NCI-H526 (cell line): ENCODE measurements at places on chromosomes 6 and 20.

DNA sequence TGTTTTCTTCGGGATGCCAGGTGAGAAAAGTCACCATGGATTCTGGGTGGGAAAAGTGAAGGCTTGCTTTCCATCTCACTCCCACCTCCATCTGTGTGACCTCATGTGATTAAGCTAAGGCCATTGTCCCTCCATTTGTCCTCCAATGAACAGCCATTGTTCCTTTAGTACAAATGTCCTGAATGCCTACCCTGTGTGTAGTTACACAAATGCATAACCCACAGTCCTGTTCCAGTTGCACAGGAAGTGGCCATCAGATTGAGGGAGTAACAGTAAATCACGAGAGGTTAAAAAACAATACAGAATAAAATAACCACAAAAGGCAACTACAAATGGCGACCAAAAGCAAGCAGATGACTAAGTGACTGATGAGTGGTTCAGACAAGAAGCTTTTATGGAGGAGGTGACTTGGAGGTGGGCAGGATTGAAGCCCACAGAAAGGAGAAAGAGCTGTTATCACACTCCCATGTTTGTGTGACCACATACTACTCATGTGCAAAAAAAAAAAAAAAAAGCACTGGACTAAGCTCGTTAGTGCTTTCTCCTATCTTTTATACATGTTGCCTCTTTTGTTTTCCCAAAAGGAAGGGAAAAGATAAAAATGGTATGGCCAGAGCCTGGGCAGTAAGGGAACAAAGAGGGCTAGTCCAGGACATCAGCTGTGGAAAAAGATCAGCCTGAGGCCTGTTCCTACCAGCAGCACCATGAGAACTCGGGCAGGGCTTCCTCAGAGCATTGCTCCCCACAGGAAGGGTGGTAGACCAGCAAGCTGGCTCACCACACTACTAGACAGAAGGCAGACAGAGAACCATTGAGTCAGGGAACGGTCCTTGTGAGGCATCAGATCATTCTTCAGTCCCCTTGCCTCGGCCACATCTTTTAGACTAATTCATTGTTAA lies 111.0 kb downstream of the TFAP2A start:
- DNase-seq = no peak

DNA sequence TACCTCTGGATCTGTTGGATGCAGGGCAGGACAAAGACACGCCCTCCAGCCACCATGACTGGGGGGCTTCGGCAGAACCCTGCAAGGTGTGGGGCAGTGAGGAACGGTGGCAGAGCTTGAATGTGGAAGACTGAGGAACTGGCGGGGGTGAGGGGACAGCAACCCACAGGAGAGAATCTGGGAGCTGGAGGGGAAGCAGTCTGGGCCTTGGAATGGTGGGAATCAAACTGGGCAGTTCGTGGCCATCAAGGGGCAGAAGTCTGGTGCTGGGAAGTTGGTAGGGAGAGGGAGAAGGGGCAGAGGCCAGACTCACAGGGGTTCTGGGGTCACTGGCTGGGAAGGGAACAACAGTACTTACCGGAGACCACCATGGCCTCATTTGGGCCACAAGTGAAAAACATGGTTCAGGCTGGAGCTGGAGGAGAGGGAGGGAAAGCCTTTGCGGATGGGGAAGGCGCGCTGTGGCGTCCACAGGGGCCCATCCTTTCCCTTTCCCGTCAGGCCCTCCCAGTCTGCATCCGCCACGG lies 635 bp downstream of the FLOT1 start:
- no peak for DNase-seq

DNA sequence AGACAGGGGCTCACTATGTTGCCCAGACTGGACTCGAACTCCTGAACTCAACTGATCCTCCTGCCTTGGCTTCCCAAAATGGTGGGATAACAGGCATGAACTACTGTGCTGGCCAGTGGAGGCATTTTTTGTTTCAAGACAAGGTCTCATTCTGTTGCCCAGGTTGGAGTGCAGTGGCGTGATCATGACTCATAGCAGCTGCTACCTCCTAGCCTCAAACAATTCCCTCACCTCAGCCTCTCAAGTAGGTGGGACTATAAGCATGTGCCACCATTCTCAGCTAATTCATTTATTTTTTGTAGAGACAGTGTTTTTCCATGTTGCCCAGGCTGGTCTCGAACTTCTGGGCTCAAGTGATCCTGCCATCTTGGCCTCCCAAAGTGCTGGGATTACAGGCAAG lies 17.2 kb downstream of the ENPP3 start:
- DNase-seq = no peak

- no peak for DNase-seq
Measured at GRCh38 chr6:146803601-146804000, 204.8 kb downstream of the ADGB start.

DNA sequence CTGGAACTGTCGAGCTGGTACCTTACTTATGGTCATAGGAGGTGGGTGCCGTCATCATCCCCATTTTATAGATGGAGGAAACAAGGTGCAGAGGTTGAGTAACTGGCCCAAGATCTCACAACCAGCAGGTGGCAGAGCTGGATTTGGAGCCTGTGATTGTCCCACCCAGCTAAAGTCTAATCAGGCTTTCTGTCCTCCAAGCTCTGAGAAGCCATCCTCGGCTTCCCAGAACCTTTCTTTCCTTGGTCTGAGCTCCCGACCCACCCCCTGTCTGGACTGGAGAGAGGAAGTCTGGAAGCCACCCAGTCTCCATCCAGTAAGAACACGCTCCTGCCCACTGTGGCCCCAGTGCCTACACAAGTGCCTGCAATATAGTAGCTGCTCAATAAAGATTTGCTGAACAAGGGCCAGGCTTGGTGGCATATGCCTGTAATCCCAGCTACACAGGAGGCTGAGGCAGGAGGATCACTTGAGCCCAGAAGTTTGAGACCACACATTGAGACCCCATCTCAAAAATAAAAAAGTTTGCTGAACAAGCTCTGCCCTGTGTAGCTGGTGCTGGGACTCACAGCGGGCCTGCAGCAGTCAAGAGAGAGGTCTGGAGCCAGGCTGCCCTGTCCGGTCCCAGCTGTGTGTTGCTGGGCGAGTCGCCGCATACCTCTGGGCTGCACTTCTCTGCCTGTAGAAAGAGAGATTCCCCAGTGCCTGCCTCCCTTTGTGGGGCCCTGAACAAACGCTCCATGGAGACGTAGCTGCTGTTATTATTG lies 32.5 kb upstream of the DLGAP4 start:
- peak; percentile 28 for DNase-seq

- no peak for DNase-seq
Measured at GRCh38 chr6:87099472-87099871, 4.6 kb upstream of the CGA start.

- no peak for DNase-seq
Measured at GRCh38 chr20:18634501-18634900, 46.6 kb downstream of the DTD1 start.

DNA sequence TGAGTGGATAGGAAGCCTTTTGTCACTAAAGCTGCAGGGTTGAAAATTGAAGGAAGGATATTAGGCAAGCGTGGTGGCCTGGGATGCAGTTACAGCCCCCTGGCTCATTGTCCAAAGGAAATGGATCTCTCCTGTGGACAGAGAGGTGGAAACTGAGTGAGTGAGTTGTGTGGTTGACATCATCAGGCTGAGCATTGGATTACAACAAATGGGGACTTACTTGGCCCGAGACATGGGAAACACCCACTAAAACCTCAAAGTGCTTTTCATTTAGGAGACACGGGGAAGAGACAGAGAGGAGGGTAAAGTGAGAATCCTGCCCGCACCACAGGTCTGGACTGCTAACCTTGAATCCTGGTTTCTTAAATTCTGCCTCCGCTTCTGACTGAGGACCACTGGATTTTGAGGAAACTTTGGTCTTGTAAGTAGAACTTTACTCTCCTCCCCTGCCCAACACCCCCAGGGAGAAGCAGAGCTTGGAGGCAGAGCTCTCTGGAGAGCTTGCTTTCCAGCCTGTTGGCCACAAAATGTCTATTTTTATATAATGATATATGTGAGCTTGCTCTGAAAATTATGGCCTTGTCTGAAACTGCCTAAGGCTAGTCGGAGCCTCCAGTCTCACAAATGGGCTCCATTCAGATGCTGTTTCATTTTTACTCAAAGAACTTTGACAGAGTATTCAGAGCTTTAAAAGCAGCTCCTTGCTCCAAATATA lies at the start of gene PKIG:
Gene PKIG, plus strand, starts transcription at position 269 of the 715 bp plus-strand sequence. CDS start 31,978 bp downstream, outside the sequence.
- no peak for DNase-seq

DNA sequence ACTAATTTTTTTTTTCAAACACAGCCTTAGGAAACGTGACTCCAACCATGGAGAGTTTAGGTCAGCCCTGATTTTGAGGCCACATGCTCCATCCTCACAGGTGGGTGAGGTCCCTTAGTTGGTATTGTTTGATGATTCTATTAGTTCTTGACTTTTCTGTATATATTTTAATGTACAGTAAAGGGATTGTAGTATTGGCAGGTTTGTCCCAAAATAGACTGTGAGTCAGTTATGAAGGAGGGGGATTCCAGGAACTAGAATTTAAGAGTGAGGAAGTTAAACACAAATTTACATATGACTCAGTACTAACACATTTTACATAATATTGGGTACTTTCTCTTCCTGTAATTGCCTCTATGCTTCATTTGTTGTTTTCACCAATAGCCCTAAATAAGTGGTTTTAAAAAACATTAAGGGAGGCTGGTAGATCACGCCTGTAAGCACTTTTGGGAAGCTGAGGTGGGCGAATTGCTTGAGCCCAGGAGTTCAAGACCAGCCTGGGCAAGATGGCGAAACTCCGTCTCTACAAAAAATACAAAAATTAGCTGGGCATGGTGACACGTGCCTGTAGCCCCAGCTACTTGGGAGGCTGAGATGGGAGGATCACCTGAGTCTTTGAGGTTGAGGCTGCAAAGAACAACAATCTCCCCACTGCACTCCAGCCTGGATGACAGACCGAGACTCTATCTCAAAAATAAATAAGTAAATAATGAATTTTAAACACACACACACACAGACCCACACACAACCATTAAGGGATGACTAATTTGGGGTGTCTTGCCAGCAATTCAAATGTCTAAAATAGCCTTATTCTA lies 81.8 kb downstream of the SGK1 start:
- DNase-seq = no peak

DNA sequence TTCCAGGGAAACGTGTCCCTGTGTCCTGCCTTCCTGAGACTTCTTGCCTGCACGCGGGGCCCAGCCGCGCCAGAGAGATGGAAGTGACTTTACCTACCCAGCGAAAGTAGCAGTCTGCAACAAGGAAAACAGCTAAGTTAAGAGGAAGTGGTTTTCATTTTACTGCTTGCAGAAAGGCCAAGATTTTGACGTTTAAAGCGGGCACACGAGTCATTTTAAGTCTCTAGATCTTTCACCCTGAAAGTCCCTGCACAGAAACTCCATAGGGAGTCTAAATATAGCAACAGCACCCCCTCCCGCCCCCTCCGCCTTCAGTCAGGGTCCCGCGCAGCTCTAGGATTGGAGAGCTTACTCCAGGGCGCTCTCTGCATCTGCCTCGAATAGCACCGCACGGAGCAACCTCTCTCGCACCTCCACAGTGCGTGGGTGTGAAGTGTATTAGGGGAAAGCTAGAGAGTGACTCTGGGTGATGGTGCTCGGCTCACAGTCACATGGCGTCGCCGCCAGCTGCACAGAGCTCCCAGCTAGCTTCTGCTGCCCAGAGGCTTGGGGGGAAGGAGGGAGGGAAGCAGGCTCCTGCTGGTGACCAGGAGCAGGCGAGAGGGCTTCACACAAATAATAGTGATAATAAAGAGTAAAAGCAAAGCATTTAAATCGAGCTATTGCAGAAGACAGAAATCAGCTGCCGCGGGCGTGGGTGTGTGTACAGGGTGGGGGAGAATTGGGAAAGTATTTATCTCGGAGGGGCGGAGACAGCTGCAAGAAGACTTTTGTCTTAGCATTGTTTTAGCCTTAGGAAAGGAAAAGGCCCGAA lies 1.8 kb upstream of the KCNQ5 start:
- peak; percentile 37 for DNase-seq

DNA sequence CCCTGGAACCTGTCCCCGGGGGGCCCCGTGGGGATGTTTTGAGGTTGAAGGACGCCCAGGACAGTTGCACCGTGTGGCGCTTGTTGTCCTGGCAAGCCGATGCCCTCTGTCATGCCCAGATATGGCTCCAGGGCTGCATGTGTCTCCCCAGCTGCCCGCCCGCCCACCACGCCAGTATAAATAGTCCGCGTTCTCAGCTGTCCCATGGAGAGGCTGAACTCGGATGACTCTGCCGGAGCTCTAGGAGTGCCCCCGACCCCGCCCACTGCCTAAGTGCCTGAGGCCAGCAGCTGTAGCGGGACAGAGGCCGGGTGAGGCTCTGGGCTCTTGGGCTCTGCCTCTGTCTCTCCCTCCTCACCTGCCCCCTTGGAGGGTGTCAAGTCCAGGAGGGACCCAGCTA lies 83.0 kb upstream of the GATA5 start:
- no peak for DNase-seq

DNA sequence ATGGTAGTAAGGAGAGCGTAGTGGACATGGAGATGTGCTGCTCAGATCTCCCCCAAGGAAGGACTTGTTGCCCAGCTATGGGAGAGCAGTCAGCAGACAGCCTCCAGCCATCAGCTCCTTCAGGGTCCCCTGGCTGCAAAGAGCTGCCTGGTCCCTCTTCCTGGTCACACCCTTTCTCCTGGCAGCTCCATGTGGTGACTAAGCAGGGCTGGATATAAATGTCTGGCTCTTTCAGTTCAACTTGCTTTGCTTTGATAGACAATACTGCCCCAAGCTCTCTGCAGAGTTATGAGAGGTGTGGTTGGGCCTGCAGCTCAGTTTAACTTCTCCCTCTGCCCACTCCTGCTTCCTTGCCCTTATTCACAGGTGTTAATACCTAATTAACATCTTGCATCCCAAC lies 64.1 kb upstream of the DDR1 start:
- DNase-seq = no peak

DNA sequence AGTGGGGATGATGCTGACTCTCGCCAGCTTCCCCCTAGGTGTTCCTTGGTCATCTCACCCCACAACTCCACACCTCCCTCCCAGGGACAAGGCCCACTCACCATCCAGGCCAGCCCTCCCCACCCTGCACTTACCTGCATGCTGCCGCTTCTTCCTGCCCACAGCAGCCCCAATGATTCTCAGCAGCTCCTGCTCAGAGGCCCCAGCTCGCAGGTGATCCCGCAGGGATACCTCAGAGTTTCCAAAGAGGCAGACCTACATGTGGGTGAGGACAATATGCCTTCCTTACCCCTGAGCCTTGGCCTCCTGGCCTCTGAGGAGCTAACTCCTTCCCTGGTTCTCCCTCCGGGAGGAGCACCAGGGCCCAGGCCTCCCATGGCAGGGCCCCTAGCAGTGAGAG lies 24.6 kb downstream of the MOCS1 start:
- no peak for DNase-seq

- DNase-seq = peak; percentile 28
Measured at GRCh38 chr6:104956731-104957294, at the start of gene LIN28B. Gene LIN28B, plus strand, starts transcription at chr6:104957107. Its CDS starts 144 bp downstream, at chr6:104957251.

GRCh38 chr20:11769825-11770224 lies 147.9 kb upstream of the BTBD3 start:
- no peak for DNase-seq

GRCh38 chr6:996271-996852 lies 303.4 kb upstream of the EXOC2 start:
- no peak for DNase-seq

GRCh38 chr6:116884530-116884929 lies 7.5 kb downstream of the RFX6 start:
- DNase-seq = no peak

- no peak for DNase-seq
Measured at GRCh38 chr6:157994125-157994795, 12.6 kb downstream of the SYNJ2 start.
